Prostate gland (tissue), 2 donors: ENCODE measurements at places on chromosomes 2 and 18. TPM values are rescaled to one million over a fixed set of nuclear protein-coding genes. Genes with fewer than 3 reads are reported as not detected.
A peak's percentile ranks its signal among the peaks of the same experiment; 100 is the strongest.

Gene ING5
- total RNA-seq = 65.6 TPM

GRCh38 chr18:2480536-2480935, 90.8 kb downstream of the METTL4 start:
- H3K27ac ChIP-seq = no peak overlapping the region
- no peaks in the 10 kb centered on the region for H3K4me1 ChIP-seq
- no peak overlapping the region for H3K4me3 ChIP-seq
- no peaks in the 10 kb centered on the region for H3K36me3 ChIP-seq

Gene ADRA2B
- 5.0 TPM for total RNA-seq

DNA sequence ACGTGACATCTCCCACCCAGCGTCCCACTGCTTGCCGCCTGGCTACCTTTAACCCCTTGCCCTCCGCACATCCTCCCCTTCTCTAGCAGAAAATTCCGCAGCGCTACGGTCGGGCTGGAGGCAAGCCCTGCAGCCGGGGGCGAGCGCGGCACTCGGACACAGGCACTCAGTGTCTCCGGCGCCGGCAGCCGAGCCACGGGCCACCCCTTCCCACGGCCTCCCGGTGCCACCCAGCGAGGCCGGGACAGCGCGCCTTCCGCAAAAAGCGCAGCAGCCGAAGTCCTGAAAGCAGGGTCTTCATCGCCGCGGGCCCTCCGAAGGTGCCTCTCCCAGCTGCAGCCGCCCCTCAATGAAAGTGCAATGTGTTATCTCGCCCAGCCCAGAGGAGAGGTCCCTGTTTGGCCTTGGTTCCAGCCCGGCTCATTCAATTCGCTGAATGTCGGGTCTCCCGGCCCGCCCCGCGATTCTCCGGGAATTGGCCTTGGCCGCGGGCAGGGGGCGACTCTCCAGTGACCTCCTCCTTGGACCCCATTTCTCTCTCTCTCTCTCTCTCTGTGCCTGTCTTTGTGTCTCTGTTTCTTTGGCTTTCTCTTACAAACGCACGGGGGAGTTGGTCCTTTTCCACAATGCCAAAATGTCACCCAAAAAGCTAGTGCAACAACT, 1.1 kb downstream of the DLGAP1 start:
- H3K27ac ChIP-seq = no peak overlapping the region
- H3K36me3 ChIP-seq = no peaks in the 10 kb centered on the region
- no peaks in the 10 kb centered on the region for H3K27me3 ChIP-seq
- no peak for DNase-seq
- H3K4me3 ChIP-seq = peak overlapping the region; percentile 28

Gene SIGLEC15
- total RNA-seq = not detected

Gene NPAS2
- 24.2 TPM for total RNA-seq

DNA sequence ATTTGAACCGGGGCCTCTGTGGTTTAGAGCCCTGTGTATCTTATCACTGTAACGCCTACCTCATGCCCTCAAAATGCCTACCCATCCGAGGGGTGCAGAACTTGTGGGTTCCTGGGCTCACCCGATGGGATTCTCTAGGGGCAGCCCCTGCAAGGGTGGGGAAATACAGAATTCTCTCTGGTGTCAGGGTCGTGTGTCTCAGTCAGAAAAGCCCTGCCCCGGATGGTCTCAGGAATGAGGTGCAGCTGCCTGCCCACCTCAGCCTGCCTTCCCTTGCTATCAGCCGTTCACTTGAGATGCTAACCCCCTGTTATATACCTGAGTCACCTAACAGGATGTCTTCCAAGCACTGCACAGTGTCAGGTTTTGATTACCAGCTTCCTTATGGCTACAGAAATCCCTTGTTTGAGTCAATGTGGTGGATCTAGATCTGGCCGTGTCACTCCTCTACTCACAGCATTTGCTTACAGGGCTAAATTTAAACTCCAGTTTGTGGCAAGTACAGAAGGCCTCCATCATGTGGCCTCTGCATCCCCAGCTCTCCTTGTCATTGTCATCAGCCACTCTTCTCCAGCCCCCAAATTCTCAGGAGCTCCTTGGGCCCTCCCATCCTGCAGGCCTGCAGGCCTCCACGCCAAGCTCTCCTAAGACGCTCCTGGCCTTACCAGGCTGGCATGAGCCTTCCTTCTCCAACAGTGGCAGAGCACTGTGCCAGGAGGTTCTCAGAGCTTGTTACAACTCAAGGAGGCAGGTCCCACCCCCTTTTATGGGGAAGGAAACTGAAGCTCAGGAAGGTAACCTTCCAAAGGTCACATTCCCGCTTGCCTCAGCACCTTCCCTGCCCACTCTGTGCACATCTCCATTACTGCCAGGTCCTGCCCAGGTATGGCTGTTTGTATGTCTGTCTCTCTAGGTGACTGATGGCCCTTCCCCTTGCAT, 14.3 kb upstream of the MAP3K2 start:
- DNase-seq = no peak
- H3K27me3 ChIP-seq = no peaks in the 10 kb centered on the region
- H3K4me3 ChIP-seq = no peak overlapping the region
- no peaks in the 10 kb centered on the region for H3K36me3 ChIP-seq
- no peak overlapping the region for H3K27ac ChIP-seq
